Lung (tissue), 17 donors: ENCODE measurements at places on chromosomes 7 and 10.

DNA sequence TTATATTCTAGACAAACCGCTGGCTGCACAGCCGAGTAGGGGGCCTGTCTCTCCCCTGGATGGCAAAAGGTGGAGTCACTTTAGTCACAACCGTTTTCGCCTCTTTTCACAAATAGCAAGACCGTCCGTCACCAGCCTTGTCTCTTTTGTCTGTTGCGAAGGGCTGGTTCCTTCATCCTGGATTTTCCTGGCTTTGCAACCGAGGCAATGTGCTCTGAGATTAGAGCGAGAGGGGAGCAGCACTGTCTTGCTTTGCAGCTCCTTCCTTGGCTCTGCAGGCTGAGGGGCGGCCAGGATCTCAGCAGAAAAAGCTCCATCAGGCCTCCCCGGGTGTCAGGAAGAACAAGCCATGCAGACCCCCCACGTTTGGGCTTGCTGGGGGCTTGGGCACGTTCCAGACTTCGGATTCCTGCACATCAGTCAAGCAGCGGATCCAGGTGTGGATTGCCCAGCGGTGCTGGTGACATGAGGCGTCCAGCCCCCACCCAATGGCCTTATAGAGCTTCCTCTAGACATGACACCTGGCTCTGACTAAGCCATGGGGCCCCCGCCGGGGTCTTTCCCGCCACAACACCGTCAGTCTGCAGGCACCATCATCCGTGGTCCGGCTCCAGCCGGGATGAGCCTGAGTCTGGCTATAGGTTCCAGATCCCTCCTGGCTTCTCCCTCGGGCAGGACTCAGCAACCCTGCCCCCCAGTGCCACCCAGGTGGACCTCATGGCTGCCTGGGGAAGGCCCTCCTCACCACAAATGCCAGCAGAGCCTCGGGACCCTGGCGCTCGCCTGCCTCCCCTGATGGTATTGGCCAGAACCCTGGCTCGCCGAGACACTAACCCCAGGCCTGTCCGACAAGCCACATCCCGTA is 467.6 kb upstream of the FOXK1 start:
- no peak for DNase-seq

- no peak for DNase-seq
These were observed 16.8 kb upstream of the XPNPEP1 start for GRCh38 chr10:109940117-109940516.

DNA sequence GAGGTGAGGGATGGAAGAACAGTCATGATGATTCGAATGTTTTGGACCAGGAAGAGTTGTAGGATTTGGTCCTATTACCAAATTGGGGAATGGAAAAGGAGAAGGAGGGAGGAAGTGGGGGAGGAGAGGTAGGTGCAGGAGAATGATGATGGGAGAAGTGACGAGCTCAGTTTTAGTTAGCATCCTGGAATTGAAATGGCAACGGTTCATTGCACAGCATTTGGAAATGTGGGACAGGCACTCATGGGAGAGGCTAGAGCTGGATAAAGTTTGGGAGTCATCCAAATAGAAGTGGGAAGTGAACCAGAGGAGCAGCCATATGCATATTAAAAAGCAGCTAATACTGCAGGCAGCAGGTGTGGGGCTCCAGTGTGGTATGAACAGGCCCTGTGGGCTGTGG is 253.6 kb downstream of the SORCS3 start:
- no peak for DNase-seq

- no peak for DNase-seq
These were observed 52.8 kb downstream of the LRRC4 start for GRCh38 chr7:127978421-127978820.

GRCh38 chr7:130021105-130021834 is 29.9 kb downstream of the ZC3HC1 start:
- DNase-seq = no peak

DNA sequence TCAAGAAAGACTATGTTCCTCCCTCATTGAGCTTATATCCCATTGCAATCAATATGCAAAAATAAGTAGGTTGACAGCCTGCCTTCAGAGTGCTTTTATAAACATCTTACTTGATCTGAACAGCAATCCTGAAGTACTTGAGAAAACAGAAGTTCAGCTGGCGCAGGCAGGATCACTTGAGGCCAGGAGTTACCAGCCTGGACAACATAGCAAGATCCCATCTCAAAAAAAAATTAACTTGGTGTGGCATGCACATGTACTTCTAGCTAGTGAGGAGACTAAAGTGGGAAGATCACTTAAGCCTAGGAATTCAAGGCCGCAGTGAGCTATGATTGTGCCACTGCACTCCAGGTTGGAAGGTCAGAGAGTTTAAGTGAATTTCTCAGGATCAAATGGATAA is 30.1 kb downstream of the LUC7L2 start:
- no peak for DNase-seq

GRCh38 chr10:101233443-101233842 is 4.2 kb upstream of the LBX1 start:
- DNase-seq = no peak

DNA sequence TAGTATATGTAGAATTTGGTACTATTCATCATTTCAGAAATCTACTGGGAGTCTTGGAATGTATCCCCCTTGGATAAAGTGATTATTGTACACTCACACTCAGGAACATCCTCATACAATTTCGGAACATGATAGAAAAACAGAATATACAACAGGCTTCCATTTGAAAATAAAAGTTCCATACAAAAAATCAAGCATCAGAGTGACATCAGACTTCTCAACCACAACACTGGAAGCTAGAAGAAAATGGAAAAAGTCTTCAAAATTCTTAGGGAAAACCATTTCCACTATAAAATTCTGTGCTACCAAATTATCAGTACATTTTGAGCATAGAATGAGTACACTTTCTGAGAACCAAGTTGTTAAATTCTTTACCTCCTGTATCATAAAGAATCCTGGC is 8.8 kb downstream of the LYZL1 start:
- DNase-seq = no peak

- no peak for DNase-seq
These were observed 99.3 kb downstream of the CFAP58 start for GRCh38 chr10:104452977-104453376.

DNA sequence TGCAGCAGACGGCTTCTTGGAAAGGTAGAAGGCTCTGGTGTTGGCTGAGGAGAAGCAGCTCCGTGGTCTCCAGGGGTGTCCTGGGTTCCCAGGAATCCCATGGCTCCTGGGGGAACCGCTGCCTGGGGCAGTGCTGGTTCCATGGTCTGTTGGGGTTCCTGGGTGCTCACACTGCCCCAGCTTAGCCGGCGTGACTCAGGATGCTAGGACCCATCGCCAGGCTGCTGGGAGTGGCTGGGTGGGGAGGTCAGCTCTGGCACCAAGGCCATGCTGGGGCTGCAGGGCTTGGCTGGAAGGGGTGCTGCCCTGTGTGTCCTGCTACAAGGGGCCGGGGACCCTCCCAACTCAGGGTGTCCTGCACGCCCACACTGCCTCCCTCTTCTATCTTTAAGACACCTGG is 9.4 kb downstream of the MGMT start:
- no peak for DNase-seq

- no peak for DNase-seq
These were observed 515.7 kb downstream of the RPS24 start for GRCh38 chr10:78549140-78549935.

DNA sequence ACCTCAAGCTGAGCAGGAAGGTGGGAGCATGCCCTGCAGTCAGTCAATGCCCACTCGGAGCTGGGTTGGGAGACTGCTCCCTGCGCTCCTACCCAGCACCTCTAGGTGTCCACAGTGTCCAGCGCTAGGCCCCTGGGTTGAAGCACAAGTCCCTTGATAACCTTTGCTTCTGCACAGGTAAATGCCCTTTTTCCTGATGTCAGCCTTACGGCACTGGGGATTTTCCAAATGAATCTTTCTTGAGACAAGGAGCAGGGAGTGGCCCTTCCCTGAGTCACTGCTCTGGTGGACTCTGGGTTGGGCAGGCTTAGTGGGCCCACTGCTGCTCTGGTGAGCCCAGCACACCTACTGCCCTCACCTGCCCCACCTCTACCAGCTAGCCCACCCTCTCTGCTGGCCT is 61.9 kb upstream of the OPN4 start:
- no peak for DNase-seq

- DNase-seq = no peak
These were observed 61.9 kb upstream of the PTPRZ1 start for GRCh38 chr7:121810831-121811672.

DNA sequence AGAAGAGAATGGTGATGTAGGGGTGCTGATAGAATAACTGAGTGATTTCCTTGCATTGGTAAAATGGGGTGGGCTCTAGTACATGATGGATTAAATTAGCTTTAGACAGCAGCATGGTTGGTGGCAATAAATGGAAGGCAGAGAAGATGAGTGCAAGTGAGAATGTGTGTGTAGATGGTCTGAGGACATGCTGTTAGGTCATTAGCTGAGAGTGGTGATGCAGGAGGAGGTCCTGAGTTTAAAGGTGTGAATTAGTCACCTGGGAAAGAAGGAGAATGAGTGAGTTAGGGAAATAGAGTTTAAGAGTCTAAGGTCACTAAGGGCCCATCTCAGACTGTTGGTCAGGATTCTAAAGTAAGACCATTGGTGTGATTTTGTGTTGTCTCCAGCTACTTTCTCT is 17.9 kb upstream of the SEC61A2 start:
- DNase-seq = no peak

GRCh38 chr10:11225935-11226334 is 208.3 kb downstream of the CELF2 start:
- DNase-seq = no peak

DNA sequence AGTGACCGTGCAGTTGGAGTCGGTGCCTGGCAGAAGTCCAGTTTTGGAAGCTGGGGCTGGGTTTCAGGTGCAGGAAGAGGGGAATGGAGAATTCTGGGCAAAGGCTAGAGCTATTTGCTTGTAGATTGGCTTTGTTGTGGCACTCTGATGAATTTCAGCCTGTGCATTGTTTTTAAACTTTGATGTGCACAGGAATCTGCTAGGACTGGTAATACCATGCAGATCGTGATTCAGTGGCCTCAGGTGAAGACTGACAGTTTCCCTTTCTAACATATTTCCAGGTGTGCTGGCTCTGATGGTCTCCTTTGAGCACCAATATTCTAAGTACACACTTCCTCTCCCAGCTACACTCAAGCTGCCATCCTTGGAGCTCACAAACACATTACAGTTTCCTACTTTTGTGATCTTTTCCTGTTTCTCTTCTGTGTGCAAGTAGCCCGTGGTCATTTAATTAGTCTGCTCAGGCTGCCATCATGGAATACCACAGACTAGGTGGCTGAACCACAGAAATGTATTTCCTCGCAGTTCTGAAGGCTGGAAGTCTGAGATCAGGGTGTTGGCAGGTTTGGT is 55.6 kb downstream of the NOC3L start:
- DNase-seq = no peak

- no peak for DNase-seq
These were observed 8.2 kb downstream of the YME1L1 start for GRCh38 chr10:27145937-27146336.

DNA sequence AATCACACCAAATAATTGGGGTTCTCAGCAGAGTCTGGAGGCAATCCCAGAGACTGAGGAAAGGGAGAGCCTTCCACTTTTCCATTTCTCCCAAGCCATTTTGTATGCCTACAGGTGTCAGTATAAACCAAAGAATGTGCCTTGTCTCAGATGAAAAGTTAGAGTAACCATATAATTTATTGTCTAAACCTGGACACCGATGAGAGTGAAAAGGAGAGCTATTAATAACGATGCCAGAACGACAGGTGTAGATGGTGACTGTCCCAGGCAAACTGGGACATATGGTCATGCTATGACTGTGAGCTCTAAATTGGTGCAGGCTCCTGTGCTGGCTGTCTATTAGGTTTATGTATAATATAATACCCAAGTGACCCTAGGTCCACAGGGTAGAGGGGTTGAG is 219.6 kb downstream of the ARHGAP12 start:
- no peak for DNase-seq

DNA sequence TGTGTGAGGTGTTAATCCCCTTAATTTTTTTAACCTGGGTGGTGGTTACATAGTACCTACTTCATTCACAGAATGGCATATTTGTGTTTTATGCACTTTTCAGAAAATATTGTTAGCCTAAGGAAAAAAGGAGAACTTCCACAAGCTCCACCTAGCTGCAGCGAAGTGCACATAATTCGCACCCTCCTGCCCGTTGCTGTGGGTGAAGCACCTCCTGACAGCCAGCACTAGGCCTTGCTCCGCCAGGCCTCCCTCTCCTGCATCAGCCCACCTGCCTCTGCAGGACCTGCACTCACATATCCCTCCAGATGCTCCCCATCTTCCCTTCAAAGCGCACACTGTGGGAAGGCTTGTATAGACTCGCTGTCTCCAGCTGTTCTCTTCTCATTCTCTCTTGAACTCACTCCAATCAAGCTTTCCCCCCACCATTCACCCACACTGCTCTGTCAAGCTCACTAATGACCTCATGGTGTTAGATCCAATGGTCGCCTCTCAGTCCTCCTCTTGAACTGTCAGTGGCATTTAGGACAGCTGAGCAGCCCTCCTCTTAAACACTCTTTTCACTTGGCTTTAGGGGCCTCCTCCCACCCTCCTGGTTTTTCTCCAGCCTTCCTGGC is 20.7 kb upstream of the GRID1 start:
- no peak for DNase-seq

DNA sequence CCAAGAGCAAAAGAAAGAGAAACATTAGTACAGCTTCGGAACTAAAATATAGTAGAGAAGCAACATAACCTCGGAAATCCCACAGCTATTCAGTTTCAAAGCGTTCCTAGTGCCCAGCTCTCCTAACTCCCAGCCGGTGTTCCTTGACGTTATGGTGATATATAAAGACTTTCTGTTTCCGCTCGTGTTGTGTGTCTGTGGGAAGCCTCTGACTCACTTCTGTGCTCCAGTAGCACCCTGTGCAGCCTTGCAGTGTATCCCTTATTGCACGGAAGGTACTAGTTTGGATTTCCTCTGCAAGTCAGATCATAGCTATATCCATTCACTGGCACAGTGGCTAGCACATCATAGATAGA is 535 bp downstream of the ASAH2B start:
- DNase-seq = no peak

DNA sequence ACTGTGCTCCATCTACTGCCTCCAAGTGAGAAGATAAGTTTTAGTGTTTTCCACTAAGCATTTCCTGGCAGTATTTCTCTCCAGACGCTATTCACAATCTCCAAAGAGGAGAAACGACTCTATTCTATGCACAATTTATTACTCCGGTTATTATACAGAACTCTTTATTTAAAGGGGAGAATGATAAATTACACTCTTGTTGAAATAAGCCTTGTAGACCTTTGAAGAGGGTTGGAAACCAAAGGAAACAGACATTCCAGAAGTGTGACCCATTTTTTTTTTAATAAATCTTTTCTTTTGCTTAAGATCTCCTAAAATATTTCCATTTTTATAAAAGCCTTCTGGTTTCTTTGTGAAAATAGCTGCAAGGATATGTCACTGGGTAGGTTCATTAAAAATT is 76.1 kb upstream of the HDAC9 start:
- no peak for DNase-seq

- DNase-seq = no peak
These were observed 655.0 kb upstream of the ADARB2 start for GRCh38 chr10:2392145-2392812.
